ENCODE measurements at places on chromosomes 1 and 21.

GRCh38 chr1:8889925-8890785 is 11.7 kb upstream of the ENO1 start:
- no peak for DNase-seq

DNA sequence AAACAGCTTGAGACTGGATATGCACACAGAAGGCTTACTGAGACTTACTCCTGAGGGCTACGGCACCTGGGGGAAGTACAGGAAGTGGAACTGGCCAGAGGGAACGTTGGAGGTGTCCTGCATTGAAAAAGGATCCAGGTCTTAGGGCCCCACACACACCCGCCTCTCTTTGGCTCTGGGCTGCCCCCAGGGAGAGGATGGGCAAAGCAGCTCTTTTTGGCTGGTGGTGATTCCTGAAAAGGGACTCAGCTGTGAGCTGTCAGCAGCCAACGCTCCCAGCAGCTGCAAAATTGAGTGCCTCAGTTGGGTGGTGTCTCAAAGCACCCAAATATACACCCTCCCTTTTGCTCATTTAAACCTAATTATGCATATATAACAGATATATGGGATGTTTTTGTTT is 213.2 kb downstream of the TNR start:
- no peak for DNase-seq

DNA sequence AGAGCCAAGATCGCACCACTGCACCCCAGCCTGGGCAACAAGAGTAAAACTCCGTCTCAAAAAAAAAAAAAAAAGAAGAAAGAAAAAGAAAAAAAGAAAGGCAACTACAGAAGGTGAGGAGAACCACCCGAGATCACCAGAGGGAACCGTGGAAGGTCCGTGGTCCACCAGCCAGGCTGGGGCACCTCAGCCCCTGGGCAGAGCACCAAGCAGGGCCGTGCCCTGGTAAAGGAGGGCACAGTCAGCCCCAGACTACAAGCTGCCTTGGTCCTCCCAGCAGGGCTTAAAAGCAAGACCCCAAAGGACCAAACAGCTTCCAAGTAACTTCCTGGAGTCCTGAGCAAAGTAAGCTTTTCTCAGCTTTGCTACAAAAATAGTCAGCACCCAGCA is 8.8 kb upstream of the SAMD11 start:
- no peak for DNase-seq

GRCh38 chr1:94776474-94776873 is 43.7 kb upstream of the SLC44A3 start:
- no peak for DNase-seq

DNA sequence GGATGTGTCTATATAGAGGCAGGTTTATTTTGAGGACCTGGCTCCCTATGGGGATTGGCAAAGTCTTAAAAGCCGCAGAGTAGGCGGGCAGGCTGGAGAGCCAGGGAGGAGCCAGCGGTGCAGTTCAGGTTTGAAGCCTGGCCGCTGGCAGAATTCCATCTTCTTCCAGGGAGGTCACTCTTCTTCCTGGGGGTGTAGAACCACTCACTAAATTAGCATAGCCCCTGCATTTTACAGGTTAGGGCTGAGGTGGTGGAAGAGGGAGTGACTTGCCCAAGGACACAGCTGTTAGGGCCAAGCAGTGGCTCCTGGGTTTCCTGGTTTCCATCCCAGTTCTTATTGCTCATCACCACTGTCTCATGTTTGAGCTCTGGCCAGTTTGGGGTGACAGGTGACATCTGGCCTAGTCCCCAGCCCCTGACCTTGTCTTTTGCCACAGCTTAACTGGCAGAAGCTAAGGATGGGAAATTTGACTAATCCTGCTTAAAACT is 1.4 kb downstream of the PINK1 start:
- peak; percentile 2 for DNase-seq

- DNase-seq: no peak
Measured at GRCh38 chr1:218312509-218312908, 27.4 kb downstream of the RRP15 start.

All from GF-D8 (cell line).